HepG2 (cell line): ENCODE measurements at places on chromosomes 16 and 17.
A peak's percentile ranks its signal among the peaks of the same experiment; 100 is the strongest.

DNA sequence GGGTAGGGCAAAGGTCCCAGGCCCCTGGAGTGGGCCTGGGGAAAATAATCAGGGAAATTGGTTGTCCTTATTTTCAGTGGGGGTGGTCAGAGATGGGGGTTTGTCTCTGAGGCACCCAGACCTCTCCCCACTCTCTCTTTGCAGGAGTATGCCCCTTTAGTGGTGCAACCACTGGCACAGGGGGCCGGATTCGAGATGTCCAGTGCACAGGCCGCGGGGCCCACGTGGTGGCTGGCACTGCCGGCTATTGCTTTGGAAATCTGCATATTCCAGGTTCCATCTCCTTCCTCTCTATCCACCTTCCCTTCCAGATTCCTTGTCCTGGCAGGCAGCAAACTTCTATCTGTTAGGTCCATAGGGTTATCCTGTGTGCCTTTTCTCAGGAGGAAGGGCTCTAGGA, 7.6 kb downstream of the PFAS start:
- DNase-seq = no peak

DNA sequence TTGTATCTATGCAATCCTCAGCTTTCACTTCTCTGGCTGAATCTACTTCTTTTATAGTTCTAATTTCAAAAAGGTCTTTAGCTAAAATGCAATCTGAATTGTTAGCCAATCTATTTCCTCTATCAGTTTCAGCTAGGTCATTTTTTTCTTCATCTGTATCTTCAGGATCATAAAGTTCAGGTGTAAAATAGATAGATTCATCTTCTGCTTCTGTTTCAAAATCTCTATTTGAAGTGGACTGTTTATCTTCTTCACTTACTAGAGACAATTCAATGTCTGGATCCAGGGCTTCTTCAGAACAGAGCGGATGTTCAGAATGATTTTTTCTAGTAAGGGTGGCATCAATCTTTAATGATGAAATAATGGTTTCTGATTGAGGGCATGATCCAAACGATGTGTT, 92.4 kb upstream of the NACA2 start:
- no peak for DNase-seq

DNA sequence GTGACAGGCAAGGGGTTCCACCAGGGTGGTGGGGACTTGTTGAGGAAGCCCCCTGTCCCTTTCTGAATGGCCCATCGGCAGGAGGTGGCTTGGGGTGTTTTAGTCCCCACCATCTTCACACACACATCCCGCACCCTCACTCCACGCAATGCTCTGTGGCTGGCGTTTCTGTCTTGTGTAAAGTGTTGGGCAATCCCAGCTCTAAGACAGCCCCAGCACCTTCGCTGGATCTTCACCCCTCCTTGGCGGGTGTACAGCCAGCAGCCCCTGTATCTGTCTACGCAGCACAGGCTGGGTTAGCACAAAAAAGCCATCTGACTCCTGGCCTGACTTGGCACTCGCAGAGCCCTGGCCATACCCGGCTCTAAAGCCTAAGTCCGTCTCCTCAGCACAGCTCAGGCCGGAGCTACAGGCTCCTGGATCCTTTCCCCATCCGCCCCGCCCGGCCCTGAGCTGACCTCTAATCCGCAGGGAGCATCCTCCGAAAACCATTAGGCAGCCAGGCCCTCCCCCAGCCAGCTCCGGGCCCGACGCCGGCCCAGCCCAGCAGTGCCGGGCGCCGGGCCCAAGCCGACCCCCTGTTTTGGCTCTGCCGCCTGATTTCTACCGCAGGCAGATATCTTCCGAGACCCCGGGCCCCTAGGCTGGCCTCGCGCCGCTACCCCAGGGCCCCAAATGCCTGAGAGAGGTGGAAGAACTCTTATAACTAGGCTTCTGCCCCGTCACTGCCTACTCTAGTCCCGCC, 42.4 kb upstream of the TAC4 start:
- no peak for DNase-seq

- DNase-seq = no peak
These were observed 11.7 kb upstream of the SCNN1B start for GRCh38 chr16:23290189-23291062.

DNA sequence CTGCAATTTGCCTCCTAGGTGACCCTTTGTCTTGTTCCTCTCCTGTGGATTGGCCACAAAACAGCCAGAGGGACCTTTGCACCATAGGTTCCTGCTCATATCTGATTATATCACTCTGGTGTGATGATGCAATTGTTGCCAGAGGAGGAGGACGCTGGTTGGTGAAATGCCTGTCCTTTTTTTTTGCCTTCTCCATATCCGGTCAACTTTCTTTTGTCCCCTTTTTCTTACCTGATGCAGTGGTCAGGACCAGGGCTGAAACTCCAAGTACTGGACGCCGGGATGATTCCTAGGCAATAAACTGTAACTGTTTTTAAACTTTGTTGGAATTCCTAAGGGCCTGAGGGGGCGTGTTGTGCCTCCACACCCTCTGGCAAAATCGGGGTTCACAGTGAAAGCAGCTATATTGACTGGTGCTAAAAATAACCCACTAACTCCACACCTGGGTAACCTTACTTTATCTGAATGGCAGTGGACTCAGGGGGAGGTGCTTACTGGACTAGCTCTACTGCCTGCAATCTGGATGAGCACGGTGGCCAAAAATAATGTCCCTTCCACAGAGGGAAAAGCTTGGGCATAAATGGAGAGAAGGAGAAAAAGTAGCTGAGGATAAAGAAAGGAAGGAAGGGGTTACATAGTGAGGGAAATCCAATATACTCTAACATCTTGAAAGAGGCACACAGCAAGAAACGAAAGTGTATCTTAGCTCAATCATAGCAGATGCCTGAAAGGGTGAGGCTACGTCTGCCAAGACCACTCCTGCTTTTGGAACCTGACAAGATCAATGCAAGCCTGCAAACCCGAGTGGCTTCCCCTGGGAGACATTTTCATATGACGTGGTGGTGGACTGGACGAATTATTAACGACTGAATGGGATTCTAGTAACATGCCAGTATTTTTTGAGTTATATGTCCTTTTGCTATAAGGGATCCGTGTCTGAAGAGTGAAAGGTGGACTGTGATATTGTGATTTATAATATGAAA, 28.4 kb upstream of the ZNF423 start:
- peak; percentile 89 for DNase-seq
